Fibroblast of mammary gland (primary cell): ENCODE measurements at places on chromosomes 5 and 9.
A peak's percentile ranks its signal among the peaks of the same experiment; 100 is the strongest.

DNA sequence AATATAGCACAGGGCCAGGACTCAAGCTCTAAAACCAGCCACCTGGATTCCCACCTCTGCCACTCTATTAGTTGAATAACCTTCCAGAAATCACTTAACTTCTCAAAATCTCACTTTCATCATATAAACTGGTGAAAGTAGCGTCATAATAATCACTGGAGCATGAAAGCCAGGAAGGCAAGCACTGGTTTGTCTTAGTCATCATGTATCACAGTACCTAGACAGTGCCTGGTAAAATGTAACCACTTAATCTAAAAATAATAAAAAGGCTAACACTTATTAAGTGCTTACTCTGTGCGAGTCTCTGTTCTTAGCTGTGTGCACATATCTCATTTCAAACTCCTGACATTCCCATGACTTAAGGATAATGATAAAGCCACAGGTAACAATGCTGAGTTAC lies 109.4 kb downstream of the ASTN2 start:
- DNase-seq = no peak

GRCh38 chr5:114201332-114201731 lies 160.5 kb upstream of the KCNN2 start:
- DNase-seq = no peak

DNA sequence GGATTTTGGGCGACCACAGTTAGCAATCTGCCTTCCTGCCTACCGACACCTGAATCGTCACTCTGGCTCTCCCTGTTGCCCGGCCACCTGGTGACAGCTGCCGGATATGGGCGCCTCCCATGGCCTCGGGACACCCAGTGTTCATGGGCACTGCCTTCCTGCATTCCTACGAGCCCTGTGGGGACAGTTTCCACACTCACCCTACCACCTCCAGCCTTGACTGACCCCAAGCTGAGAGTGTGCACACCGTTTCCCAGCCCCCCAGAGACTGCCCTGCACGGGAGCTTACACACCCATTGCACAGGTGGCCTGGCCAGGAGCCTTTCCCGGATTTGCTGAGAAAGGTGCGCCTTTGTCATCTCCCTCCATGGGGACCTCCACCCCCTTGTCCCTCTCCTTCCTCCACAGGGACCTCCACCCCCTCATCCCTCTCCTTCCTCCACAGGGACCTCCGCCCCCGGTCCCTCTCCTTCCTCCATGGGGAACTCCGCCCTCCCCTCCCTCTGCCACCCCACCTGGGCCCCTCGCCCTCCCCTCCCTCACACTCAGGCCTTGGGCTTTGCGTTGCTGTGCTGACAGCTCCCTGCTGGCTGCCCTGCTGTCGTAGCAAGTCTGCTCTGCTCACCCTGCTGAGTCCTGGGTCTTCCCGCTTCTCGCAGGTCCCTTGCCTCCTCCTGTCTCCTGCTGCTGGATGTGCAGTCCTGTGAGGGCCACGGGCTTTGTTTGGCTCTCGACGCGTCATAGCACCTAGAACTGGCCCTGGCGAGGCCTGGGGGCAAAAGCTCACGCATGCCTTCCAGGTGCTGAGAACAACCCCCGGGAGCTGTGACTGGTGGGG lies 48.4 kb downstream of the MRPL36 start:
- no peak for DNase-seq

DNA sequence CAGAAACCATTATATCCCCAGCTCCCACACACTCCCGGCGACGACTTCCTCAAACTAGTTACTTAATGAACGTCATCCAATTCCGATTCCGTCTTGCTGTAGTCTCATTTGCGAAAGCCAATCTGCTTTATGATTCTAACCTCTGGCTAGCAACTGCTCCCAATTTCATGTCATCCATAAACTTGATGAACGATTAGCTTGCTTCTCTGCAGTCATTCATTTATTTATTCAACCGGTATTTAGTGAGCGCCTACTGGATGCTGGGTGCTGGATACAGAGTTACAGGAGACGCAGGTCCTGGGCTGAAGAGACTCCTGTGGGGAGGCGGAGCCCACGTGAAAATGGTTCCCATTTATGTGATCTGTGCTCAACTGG lies 46.2 kb downstream of the TSPAN17 start:
- DNase-seq = no peak

GRCh38 chr5:124606093-124606492 lies 140.3 kb downstream of the ZNF608 start:
- no peak for DNase-seq

DNA sequence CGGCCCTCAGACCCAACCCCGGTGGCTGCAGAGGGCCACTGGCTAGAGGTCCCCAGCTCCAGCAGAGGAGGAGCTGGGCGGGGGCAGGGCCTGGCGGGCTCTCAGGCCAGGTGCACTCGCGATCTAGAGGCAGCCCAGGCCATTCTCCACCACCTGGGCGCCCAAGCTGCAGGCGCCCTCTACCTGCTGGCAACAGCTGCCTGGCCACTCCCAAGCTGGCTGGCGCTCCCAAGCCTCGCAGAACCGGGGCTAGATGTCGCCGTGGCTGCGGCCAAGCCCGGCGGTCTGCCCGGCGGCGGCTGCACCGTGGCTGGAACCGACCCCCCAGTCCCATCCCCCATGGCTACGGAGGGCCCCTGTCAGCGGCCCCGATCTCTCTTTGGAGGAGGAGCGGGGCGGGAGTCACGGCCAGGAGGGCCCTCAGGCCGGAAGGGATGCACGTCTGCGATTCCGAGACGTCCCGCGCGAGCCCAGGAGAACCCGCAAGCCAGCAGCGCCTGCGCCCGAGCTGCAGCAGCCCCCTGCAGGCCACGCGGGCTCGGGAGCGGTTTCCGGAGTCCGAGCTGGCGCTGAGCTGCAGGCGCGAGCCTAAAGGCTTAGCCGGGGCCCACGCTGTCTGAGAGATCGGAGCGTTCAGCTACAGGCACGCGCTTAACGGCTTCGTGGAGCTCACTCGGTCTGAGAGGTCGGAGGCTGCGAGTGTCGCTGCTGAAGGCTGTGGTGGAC lies 44.3 kb upstream of the BICD2 start:
- peak; percentile 67 for DNase-seq

DNA sequence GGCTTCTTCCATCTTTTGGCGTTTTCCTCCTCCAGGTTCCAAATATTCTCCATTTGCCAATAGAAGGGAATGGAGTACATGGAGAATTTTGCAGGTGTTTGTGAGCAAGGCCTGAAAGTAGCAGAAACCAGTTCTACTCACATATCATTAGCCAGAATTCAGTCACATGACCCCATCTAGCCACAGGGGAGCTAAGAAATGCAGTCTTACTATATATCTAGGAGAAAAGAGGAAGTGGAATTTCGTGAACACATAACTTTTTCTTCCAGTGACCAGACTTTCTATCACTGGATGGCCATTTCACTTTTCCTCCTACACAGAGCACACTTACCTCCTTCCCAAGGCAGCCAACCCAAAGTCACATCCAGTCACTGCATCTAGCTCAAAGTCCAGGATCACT lies 55.1 kb downstream of the LOX start:
- no peak for DNase-seq

DNA sequence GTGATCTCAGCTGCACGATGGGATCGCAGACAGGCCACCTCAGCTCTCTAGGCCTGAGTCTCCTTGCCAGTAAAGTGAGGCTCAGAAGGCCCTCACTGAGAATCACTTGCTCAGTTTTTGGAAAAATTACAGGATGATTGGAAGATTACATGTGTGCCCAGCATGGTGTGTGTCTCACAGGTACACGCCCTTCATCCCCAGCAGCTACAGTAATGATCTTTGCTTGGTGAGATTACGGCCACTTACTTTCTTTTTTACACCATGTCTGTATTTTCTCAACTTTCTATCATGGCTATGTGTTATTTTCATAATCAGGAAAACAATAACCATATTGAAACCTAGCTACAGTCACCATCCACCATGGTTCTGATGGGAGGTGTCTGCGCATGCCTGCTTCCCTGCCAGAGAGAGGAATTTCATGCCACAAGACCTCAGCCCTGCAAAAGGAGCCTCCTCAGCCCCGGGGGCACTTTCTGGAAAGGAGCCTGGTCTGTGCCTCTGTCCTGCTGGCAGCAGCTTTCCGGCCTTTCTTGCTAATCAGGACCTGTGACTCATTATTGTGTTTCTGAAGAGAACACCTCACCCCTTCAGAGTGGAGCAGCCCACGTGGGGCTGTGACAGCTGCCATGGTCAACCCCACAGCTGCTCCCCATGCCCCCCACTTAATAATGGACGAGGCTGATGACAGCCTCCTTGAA lies 64.2 kb upstream of the OLFM1 start:
- DNase-seq = no peak

DNA sequence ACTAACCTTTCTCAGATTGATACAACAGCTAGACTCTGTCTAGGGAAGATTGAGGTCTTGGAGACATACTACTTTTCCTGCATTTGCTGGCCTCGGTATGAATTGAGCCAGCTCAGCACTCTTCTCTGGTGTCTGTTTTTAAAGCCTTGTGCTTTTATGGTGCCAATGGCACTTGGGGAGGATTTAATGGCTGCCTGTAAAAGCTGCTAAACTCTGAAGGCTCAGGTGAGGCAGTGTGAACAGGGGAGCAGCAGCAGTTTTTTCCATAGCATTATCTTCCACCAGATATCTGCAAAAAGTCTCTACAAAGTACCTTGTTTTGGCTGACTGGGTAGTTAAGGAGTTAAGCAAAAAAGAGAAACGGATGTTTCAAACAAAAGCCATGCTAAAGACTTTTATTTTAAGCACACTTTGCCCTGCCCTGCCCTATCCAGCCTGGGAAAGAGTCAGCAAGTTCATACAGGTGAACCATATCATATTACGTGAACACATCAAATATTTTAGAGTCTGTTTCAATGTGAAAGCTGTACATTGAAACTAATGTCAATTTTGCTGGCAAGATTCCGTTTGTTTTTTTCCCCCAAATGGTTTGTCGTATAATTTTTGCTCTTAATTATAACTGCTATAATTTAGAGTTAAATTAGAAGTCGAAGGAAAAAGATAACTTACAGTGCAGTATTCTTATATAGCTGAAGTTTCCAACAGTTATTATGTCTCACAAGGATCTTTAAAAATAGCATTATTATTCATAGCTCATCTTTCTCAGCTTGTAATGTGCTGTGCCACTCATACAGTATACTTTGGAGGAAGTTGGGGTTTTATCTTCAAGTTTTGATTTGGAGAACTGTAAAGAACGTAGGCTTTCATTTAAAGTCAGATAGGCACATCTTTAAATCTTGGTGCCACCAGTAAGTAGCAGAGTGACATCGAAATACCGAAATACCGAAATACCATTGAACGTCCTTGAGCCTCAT lies 424.1 kb upstream of the CD180 start:
- DNase-seq = no peak

DNA sequence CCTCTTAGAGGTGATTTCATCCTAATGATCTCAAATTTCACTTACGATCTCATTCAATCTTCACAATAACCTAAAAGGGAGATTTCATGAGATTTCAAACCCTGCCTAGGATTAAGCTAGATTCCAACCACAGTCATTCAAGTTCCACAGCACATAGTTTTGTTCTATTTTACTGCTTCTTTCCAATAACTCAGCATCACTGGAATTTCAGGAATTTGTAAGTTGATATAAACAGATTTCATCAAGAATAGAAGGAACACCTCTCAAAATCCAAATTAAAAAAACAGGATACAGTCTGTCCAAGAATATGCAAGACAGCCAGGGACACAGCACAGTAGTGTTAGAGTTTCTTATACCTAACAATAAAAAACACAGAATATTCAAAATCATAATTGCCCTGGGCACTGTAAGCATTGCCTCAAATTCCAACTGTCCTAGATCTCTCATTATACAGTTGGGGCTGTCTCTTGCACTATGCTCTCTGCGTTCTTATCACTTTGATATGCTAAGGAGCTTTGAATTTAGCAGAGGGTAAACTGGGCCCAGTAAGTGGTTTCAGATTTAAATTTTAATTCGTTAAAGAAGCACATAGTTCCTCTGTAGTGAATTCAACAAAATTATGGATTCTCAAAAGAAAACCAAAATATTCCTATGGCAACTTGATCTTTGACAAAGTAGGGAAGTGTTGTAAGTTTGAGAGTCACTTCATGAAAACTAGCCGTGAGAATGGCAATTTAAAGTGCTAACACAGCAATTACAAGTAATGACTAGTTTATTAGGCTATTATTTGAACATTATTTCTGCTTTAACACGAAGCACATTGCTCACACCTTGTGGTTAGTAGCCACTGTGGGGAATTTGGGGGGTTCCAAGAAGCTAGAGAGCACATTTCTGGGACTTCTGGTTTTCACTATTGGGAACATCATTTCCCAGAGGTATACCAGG lies 478.6 kb upstream of the C9orf72 start:
- no peak for DNase-seq

- DNase-seq = peak; percentile 3
Measured at GRCh38 chr9:131554087-131554842, 8.9 kb downstream of the PRRT1B start.

DNA sequence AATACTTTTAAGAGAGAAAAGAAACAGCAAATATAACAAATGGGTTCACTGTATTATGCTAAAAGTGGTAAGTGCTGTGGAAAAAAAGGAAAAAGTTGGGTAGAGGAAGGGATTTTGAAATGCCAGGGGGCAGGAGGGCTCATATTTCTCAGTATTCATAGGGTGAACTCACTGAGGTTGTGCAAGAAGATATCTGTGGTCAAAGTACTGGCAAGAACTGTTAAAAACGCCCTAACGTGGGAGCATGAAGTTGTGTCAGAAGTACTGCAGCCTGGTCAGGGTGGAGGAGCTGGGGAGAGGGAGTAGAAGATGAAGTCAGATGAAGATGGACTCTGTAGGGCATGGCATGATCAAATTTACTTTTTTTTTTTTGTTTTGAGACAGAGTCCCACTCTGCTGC lies 31.2 kb upstream of the SLC28A3 start:
- peak; percentile 97 for DNase-seq

GRCh38 chr5:5593391-5593790 lies 170.9 kb downstream of the ICE1 start:
- no peak for DNase-seq

GRCh38 chr5:124738681-124739633 lies 7.5 kb downstream of the ZNF608 start:
- DNase-seq = no peak

- DNase-seq = no peak
Measured at GRCh38 chr9:68694125-68694524, 10.9 kb upstream of the PIP5K1B start.

GRCh38 chr5:138989720-138990119 lies 114.6 kb upstream of the LRRTM2 start:
- peak; percentile 70 for DNase-seq

GRCh38 chr9:88772575-88772974 lies 218.7 kb upstream of the S1PR3 start:
- peak; percentile 41 for DNase-seq

GRCh38 chr9:8037745-8038144 lies 238.2 kb upstream of the DMAC1 start:
- DNase-seq = no peak

DNA sequence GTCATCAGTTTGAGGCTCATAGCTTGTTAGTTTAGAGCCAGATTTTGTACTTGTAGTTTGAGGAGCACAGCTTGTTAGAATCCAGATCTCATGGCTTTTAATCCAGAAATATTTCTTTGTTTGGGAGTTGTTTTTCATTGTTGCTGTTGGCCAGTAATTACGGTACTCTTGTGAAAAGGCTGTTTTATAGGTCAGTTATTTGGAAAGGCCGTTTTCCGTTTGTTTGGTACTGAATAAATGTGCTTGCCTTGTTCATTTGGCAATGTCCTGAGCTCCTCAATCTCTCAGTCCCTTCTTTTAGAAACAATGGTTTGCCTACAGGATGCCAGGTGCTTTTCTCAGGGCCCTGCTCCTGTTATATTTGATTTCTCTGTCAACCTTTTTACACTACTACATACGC lies 4.5 kb upstream of the MOB3B start:
- no peak for DNase-seq
